ELF-1 (cell line): ENCODE measurements at places on chromosomes 12 and 14.

- DNase-seq: no peak
Observed at GRCh38 chr14:72182708-72183432, 250.6 kb downstream of the RGS6 start.

DNA sequence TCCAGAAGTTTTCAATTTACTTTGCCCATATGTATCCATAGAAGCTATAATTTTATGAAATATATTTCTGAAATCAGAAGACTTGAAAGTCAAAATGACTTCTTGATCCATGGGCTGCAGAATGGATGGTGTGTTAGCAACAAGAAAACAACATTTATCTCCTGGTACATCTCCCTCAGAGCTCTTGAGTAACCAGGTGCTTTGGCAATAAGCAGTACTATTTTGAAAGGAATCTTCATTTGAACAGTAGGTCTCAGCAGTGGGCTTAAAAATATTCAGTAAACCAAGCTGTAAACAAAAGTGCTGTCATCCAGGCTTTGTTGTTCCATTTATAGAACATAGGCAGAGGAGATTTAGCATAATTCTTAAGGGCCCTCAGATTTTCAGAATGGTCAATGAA, 100.4 kb downstream of the SLC38A1 start:
- no peak for DNase-seq

DNA sequence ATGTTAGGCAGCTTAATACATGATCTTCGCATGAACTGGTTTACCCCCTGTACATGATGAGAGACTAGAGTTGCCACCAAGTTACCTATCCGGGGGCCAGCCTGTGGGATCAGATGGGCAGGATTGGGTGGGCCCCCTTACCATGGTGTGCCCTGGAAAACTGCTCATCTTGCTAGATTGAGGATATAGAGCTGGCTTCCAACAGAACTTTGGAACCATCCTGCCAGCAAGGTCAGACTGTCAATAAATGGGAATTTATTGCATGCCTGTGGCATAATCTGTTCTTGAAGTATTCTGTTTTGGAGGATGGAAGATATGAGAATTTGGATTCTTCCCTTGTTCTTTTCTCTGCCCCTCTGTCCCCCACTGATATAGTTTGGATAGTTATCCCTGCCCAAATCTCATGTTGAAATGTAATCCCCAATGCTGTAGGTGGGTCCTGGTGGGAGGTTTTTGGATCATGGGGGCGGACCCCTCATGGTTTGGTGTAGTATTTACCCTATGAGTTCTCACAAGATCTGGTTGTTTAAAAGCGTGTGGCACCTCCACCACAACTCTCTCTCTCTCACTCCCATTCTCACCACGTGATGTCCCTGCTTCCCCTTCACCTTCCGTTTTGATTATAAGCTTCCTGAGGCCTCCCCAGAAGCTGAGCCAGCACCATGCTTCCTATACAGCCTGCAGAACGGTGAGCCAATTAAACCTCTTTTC, 3.7 kb upstream of the TM9SF1 start:
- no peak for DNase-seq

DNA sequence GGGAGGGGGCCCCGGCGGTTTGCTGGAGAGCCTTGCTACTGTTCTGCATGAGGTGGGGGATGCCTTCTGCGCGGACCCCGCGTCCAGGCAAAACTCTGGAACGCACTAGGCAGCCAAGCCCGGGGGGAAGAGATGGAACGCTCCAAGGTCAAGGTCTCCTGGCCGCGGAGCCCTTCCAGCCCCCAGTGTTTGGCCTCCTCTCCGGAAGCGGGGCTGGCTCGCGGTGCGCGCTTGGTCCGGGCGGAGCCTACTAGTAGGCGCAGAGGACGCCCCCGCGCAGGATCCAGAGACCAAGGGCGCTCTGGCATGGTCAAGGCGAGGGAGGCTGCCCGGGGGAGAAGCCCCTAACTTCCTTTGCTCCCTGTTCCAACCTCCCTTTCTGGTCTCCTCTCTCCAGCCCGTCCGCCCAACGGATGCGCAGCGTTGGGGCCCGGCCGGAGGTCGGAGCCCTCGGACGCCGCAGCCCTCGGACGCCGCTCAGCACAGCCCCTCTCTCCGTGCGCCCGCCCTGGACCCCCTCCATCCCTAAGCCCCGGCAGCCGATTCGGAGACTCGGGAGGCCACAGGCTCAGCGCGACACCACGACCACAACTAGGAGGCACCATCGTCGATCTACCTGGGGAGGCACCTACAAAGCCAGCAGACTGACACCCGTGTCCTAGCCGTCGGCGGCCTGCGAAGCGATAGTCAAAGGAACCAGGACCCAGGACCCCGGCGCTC, 669 bp upstream of the KCNK13 start:
- DNase-seq: no peak

- no peak for DNase-seq
Observed at GRCh38 chr12:65093606-65094005, 27.5 kb downstream of the WIF1 start.

- DNase-seq: no peak
Observed at GRCh38 chr14:38724621-38725020, 378.4 kb downstream of the SEC23A start.

DNA sequence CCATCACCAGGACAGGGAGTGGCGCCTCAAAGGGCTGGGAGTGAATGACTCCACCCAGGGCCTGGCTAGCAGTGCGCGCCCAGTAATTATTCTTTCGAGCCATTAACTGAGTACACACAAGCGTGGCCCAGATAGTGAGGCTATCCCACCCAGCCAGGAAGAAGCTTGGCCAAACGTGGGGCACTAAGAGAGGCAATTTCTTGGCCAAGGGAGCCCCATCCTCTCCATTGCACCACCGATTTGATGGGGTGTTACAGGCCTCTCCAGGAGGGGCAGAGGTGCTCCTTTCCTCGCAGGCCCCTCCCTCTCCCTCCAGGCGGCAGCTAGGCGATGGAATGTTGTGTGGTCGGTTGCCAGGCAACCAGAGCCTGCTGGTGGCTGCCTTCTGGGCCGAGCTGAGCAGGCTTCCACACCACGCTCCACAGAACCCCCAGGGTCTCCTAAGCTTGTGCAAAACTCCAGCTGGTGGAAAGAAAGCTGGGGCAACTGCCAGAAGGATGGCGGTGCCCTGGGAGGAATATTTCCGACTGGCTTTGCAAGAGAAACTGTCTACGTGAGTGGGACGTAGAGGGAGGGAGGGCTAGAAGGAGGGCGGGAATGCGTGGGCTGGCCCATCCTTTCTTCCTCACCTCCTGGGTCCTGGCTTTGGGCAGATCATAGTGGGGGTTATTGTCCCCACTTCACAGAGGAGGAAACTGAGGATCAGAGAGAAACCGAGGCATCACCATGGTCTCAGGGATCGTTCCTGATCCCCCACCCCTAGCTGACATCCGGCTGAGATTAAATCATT, at the start of gene CFAP73:
CFAP73 (plus strand) TSS at position 364 of the 790 bp plus-strand sequence; CDS start at position 498, 134 bp downstream.
- DNase-seq: peak; percentile 97

DNA sequence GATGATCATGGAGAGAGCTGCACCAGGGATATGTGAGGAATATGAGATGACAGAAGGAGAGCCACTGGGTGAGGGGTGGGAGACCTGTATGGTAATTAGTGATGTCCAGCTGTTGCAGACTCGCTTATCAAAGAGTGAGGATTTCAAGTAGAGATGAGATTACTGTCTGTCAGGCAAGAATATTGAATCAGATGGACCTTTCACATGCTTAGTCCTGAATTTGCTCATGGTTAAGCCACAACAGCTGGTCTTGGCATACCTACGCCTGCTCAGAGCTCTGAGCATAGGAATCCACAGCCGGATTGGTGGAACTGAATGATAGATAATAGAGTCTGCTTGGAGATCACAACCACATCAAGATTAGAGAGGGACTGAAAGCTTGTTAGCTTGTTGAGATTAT, 115.2 kb upstream of the ARHGAP5 start:
- DNase-seq: no peak

GRCh38 chr14:89617481-89618329, 200.7 kb upstream of the FOXN3 start:
- peak; percentile 52 for DNase-seq

DNA sequence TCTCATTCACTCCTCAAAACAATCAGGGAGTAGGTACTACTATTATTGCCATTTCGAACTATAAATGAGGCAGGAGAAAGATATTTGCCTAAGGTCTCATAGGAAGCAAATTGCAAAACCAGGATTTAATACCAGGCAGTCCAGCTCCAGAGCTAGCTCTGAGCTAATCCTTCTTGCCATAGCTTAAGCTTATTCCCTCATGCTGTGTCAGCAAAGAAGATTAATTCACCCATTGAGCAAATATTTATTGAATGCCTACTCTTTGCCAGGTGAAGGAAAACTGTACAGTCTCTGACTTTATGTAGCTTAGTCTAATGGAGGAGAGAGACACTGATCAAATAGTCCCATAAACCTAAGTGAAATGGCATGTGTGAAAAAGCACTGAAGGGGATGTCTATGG, 19.5 kb downstream of the KCNA5 start:
- DNase-seq: no peak

- peak; percentile 44 for DNase-seq
Observed at GRCh38 chr14:75453817-75454434, 26.1 kb downstream of the JDP2 start.

GRCh38 chr14:74595006-74595735, 16.9 kb downstream of the LTBP2 start:
- DNase-seq: peak; percentile 30

GRCh38 chr12:1117970-1118563, 127.0 kb downstream of the ERC1 start:
- DNase-seq: peak; percentile 50

GRCh38 chr12:27555925-27556778, 32.1 kb downstream of the PPFIBP1 start:
- no peak for DNase-seq
